ENCODE measurements at places on chromosomes 7 and 10.
A peak's percentile ranks its signal among the peaks of the same experiment; 100 is the strongest.

- no peak for DNase-seq
Observed at GRCh38 chr7:114789871-114790311, 132.0 kb upstream of the MDFIC start.

DNA sequence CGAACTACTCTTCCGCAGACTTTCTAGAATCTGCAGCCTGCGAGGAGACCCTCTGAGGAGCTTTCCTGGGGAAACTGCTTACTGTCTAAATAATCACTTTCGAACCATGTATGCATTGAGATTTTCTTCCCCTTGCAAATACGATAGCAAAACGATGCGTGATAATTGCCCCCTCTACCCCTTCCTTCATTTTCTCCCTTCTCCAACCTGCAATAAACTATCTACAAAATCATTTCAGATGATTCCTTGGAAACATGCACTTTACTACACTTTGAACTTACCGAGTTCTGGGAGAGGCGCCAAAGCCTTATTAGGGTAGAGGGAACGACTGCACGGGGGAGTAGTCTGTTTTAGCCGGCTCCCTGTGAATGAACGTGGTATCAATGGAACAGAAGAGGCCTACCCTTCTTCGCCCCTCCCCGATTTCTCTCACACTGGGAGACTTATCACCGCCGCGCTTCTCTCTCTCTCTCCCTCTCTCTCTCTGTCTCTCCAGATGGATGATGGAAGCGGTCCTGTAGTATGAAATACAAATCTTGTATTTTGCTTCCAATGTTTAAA, at the start of gene FGFBP3:
Gene FGFBP3, minus strand, starts transcription at position 370 of the 561 bp plus-strand sequence. CDS start 517 bp downstream, outside the sequence.
- DNase-seq, result peak; percentile 37

DNA sequence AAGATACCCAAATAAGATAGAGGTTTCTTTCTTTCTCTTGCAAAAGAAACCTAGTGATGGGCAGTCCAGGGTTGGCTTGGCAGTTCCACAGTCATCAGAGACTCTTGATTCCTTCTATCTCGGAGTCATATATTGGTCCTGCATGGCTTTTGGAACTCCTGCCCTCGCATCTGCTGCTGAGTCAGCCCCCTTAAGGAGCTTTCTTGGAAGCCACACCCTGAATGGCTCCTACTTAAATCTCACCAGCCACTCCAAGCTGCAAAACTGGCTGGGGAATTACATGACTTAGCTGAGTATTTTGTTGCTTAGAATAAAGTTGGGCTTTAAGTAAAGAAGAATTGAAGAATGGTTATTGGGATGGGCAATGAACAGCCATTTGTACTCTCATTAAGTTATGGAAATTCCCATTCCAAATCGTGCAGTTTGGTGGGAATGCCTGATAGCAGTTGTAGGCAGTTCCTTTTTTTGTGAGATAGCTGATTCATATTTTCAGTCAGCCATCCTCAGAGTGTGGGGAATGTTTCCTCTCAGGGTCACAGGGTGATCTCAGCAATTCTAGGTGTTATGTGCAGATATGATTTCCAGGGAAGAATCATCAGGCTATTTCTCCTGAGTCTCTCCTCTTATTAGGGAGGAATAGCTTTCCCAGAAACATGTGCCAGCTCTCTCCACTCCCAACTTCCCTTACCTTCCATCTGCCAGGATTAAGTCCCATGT, 209.9 kb downstream of the BBS9 start:
- DNase-seq, result no peak

GRCh38 chr10:17915181-17915580, 36.5 kb upstream of the SLC39A12 start:
- DNase-seq, result no peak

DNA sequence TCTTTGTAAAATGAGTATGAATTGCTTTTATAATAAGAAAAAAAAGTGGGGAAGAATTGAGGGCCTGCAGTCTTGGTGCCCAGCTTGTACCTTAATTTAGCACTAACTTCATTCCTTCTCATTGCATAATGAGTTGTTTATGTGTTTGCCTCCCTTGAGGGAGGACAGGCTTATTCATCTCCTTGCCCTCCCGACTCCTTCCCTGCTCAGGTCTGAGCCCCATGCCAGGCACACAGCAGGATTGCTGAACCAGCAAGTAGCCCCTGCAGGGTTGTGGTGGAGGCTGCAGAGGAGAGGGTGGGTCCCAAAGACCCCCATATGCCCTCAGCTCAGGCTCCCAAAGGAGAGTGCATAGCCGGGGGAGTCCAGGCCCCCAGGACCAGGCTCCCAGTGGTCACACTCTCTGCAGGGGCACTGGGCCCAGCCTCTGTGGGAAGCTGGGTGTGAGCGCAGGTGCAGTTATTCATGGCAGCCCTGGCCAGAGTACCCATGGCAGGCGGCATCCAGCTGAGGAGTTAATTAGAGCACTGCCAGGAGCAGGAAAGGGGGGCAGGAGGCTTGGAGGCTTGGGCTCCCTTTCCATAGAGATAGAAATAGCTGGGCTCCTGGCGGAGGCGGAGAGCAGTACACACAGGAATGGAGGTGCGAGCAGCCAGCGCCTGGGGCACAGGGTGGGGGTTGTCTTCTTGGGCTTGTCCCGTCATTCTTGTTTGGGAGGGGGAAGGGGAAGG, 28.2 kb upstream of the GOLGA7B start:
- peak; percentile 21 for DNase-seq

DNA sequence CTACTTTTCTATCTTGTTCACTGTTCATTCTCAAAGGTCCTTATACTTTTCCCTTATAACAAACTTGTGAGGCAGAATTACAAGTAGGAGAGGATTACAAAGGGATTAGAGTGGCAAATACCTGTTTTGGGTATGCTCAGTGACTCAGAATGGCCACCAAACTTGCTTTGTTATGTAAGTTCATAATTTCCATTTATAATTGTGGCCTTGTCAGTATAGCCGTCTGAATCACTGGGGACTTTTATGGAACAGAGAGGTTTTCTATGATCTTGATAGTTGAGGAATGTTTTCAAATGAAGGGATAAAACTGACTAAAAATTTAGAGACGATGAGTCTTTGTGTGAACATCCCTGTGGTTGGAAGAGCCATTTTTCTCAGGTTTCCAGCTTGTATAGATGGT, 116.2 kb downstream of the SND1 start:
- no peak for DNase-seq

DNA sequence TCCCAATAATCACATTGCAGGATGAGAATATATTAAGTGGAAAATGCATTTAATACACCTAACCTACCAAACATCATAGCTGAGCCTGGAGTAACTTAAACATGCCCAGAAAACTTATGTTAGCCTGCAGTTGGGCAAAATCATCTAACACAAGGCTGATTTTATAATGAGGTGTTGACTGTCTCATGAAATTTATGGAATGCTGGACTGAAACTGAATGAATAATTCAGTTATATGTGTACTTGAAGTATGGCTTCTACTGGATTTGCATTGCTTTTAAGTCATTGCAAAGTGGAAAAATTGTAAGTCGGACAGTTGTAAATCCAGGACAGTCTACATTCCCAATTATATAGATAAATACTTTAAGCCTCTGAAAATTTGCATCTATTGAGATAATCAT, 5.4 kb downstream of the SFTPA1 start:
- no peak for DNase-seq

DNA sequence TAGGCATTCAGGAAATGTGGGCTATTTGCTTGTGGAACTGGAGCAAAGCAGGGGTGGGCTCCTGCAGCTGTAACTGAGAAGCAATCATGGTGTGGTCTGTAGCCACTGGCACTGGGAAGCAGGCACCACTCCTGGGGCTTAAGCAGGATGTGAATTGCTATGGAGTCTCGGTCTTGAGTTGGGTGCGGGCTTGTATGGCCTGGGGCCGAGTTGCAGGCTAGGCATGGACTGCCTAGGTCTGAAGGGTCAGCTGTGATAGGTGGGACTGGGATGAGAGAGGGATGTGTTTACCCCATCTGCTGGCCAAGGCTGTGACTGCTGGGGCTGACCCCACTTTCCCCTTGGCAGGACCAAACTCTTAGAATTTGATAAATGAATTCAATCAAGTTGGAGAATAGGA, 43.0 kb downstream of the ADCY1 start:
- DNase-seq, result no peak

- no peak for DNase-seq
Observed at GRCh38 chr10:133336577-133337369, at the start of gene CALY. CALY (minus strand) TSS chr10:133336896; CDS start chr10:133328989, 7,907 bp downstream.

DNA sequence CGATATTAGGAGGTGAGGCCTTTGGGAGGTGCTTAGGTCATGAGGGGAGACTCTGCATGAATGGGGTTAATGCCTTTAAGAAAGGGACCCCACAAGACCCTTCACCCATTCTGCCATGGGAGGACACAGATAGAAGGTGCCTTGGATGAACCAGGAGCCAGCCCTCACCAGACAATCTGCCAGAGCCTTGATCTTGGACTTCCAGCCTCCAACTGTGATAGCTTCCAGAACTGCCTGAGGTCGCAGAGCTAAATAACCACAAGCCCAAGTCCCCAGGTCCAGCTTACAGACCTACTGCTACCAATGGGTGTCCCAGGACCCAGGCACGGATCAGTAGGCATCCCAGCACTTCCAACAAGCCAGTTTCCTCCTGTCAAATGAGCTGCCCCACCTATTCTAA, 37.5 kb downstream of the TNS3 start:
- DNase-seq, result no peak

DNA sequence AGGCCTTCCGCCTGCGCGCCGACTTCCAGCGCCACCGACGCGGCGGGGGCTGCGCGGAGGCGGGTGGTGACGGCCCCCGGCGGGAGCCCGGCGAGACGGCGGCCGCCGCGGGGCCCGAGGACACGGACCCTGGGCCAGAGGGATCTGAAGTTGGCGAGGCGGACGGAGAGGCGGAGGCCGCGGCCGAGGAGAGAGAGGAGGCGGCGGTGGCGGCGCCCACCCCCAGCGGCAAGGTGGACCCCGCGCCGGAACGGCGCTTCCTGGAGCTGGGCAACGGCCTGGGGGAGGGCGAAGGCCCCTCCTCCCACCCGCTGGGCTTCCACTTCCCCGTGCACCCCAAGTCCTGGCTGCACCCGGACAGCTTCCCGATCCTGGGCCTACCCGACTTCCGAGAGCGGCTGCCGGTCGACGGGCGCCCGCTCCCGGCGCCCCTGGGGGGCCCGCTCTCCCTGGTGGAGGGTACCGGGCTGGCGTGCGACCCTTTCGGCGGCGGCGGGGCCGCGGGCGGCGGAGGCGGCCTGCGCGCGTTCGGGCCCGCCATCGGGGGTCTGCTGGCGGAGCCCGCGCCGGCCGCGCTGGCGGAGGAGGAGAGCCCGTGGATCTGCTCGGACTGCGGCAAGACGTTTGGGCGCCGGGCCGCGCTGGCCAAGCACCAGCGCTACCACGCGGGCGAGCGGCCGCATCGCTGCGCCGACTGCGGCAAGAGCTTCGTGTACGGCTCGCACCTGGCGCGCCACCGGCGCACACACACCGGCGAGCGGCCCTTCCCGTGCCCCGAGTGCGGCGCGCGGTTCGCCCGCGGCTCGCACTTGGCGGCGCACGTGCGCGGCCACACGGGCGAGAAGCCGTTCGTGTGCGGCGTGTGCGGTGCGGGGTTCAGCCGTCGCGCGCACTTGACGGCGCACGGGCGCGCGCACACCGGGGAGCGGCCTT, 16.2 kb downstream of the ZNF316 start:
- DNase-seq, result no peak

- DNase-seq, result no peak
Observed at GRCh38 chr7:157713591-157713990, 376.8 kb downstream of the DNAJB6 start.

DNA sequence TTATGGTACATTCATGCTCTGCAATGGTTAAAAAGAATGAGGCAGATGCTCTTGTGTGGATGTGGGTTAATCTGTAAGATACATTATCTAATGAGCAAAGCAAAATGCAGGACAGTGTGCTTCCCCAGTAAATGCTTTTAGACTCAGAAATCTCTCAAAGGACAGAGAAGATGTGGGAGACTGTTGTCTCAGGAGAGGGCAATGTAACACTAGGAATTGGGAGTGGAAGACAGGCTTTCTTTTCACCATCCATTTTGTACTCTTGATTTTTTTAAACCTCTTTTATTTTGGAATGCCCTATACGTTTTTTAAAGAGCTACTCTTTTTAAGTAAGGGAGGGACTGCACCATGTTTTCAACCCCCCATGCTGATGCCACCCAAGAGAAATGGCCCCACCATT, 77.5 kb upstream of the ADAM12 start:
- DNase-seq, result no peak

GRCh38 chr10:17188644-17189172, 12.8 kb downstream of the TRDMT1 start:
- no peak for DNase-seq

GRCh38 chr10:82660205-82660604, 785.2 kb downstream of the NRG3 start:
- DNase-seq, result no peak

DNA sequence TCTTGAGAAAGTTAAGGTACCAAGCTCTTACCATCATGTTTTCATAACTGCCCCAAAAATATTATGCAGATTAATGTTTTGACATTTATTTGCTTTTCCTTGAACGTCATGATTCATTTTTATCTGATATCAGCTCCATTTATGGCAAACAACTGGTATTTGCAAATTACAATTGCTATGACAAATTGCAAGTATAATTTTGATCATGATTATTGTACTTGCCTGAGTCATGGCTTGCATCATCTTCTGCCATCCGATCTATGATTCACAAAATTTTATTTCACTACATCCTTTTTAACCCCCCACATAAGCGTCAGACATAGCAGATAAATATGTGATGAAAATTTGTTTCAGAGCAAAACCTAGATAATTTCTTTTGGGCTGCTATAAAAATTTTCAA, 155.0 kb downstream of the STK31 start:
- no peak for DNase-seq

- no peak for DNase-seq
Observed at GRCh38 chr10:117723343-117723742, 180.8 kb downstream of the EMX2 start.

GRCh38 chr10:5659702-5660528, 6.5 kb downstream of the ASB13 start:
- DNase-seq, result no peak

DNA sequence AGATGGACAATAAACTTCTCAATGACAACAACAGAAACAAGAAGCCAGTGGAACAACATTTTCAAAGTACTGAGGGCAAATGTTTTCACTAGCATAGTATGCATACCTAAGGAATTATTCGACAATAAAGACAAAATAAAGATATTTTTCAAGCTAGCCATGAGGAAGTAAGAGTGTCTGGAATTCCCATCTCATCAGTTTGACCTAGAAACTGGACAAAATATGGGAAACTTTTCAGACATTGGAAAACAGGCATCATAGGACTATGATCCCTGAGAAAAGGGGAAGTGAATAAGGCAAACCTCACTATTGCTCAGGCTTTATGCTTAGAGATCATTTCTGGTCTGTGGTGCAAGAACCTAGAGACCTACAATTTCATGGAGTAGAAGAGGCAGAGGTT, 86.3 kb downstream of the OAT start:
- no peak for DNase-seq

- DNase-seq, result no peak
Observed at GRCh38 chr10:72573079-72573478, 52.8 kb downstream of the MICU1 start.

DNA sequence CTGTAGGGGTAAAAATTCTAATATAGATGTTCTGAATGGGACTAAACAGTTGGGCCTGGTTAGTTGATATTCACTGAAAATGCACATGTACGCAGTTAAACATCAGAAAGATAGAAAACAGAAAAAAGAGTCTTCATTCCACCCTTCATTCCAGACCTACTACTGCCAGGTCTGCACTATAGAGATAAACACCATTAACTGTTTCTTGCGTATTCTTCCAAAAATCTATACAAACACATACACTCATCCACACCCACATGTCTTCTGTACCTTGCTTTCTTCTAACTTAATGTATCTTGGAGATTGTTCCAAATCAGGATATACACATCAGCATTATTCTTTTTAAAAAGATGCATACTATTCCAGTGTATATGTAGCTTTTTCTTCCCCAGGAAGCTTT, 13.9 kb upstream of the CLEC2L start:
- DNase-seq, result no peak
